ENCODE measurements at places on chromosomes 5 and 9.

DNA sequence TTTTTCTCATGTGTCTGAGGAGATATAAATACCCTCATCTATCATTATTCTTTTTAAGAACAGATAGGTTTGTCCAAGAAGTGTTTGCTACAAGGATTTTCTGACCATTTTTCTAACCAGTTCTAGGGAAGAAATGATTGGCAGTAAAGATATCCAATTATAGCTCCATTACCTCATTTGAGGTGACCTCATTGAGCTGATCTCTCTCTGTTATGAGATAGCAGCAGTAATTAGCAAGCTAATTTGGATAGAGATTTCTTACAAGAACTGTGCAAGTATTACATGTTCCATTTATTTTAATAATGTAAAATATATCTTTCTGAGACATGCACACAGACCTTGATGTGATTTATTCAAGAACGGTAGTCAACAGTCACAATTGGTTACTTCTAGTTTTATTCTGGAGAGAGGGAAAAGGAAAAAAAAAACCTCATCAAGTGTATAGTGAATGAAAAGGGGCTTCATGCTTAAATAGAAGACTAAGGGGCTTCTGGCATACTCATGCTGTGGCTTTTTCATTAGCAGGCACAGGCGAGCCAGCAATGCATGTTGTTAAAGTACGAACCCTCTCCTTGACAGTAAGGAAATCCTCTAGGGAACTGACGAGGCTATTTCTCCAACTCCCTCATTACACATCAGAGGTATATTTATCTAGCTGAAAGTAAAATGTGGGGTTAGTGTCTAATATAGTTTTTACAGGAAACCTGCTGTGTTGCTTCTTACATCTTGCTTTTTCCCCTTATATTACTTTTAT, 127.3 kb downstream of the NUDT12 start:
- no peak for DNase-seq

GRCh38 chr5:138752951-138753793, at the start of gene CTNNA1:
CTNNA1 (plus strand) TSS chr5:138753425; CDS start chr5:138781925, 28,500 bp downstream.
- DNase-seq, result peak; percentile 35

- DNase-seq, result no peak
Measured at GRCh38 chr9:99579964-99580363, 241.7 kb upstream of the NR4A3 start.

- peak; percentile 82 for DNase-seq
Measured at GRCh38 chr5:78591138-78591612, 57.4 kb downstream of the LHFPL2 start.

DNA sequence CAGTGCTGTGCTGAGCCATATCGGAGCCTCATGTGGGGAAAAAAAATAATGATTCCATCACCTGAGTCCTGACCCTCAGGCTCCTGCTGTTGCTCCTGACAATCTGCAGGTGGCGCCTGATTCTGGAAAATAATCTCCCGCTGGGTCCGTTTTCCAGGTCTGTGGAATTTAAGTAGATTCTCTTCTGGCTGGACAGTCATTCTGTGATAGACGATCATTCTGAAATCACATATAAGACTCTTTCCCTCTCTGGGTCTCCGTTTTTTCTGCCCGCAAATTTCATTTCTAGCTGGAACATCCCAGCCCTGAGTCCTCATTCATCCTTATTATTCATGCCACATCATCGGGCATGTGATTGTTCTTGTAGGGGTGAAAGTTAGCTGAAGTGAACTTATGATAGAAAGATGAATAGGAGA, 22.1 kb upstream of the STXBP1 start:
- peak; percentile 60 for DNase-seq

DNA sequence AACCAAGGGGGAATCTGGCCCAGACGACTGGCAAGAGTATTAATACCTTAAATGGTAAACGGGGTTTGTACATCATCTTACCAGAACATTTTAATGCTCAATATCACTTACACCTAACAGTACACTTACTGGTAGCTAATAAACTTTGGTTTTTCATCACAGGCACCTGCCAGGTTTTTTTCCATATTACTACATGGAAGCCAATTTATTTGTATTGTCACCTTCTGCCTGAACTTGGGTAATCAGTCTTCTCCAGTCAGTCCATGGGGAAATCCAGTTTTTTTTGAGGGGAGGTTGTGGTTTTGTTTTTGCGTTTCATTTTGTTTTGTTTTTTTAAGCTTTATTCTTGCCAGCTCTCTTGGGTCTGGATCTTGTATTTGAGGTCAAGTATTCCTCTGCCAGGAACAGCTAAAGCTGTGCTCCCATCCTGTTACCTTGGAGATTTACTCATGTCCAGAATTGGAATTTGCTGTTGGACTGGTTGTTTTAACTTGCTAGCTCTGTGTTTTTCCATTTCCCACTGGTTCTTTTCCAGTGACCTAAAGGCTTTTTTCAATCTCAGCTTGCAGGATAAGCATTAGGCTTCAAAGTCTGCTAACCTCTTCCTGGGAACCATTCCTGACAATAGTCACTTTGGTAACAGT, 11.1 kb upstream of the NADK2 start:
- no peak for DNase-seq

GRCh38 chr9:28135549-28135948, 562.3 kb upstream of the C9orf72 start:
- DNase-seq, result no peak

- DNase-seq, result no peak
Measured at GRCh38 chr5:61334868-61335615, 3.0 kb downstream of the ZSWIM6 start.

GRCh38 chr9:88362681-88363080, 25.6 kb upstream of the SPIN1 start:
- no peak for DNase-seq

- DNase-seq, result no peak
Measured at GRCh38 chr5:112914584-112914983, 7.4 kb downstream of the REEP5 start.

GRCh38 chr5:159945359-159945758, 29.1 kb downstream of the ADRA1B start:
- no peak for DNase-seq

- no peak for DNase-seq
Measured at GRCh38 chr5:78429332-78429980, 69.0 kb downstream of the SCAMP1 start.

GRCh38 chr5:118883362-118883761, 105.0 kb downstream of the DTWD2 start:
- DNase-seq, result no peak

DNA sequence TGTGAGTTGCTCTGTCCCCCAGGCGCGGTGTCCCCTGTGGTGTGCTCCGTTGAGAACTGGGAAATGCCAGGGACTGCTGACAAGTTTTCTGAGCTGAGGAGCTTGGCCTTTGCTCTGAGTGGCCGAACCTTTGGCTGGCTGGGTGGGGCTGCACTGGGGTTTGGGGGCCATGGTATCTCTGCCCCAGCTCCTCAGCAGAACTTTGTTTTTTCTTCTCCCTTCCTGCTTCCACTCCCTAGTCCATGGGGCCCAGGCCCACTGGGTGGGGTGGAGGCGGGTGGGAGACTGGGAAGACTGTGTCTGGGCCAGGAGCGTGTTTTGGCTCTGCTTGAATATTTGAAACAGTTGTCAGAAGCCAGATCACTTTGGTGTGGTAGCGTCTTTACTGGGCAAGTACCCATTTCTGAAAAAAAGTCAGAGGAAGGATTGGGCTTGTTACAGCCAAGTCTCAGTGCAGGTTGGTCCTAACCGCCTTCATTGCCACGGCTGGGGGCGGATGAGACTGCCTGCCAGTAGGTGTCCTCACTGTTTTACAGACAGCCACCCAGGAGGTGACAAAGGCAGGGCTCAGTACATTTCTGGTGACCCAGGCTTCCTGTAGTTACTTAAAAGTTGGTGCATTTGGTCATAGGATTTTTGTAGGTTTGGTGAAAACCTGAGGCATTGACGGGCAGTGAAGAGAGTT, 92.7 kb downstream of the DAB2IP start:
- DNase-seq, result no peak

- DNase-seq, result no peak
Measured at GRCh38 chr9:84111726-84112125, 131.1 kb downstream of the RMI1 start.

DNA sequence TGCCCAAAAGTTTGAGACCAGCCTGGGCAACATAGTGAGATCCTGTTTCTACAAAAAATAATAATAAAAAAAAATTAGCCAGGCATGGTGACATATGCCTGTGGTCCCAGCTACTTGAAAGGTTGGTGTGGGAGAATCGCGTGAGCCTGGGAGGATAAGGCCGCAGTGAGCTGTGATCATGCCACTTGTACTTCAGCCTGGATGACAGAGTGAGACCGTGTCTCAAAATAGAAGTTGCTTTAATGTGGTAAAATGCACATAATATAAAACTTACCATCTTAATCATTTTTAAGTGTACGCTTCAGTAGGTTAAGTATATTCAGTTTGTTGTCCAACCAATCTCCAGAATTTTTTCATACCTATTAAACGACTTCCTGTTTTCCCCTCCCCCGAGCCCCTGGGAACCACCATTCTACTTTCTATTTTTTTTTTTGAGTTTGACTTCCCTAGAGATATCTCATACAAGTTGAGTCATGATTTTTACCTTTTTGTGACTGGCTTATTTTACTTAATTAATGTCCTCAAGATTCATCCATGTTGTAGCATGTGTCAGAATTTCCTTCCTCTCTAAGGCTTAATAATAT, 120.1 kb upstream of the POC5 start:
- no peak for DNase-seq

DNA sequence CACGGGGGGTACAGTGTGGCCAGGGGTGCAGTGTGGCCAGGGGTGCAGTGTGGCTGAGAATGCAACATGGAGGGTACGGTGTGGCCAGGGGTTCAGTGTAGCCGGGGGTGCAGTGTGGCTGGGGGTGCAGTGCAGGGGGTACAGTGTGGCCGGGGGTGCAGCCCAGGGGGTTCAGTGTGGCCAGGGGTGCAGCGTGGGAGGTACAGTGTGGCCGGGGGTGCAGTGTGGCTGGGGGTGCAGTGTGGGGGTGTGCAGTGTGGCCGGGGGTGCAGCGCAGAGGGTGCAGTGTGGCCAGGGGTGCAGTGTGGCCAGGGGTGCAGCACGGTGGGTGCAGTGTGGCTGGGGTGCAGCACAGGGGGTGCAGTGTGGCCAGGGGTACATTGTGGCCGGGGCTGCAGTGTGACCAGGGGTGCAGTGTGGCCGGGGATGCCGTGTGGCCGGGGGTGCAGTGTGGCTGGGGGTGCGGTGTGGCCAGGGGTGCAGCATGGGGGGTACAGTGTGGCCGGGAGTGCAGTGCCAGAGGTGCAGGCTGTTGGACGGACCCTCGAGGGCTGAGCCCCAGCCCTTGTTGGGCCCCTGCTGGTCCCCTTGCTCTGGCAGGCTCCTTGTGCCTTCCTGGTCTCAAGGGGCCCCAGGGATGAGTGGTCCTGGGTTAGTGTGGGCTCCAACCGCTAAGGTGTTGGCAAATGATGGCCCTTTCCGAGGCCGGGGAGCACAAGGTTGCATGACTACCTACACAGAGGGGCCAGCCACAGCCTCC, 17.9 kb downstream of the TPPP start:
- DNase-seq, result no peak

- no peak for DNase-seq
Measured at GRCh38 chr5:155886311-155887031, 440.5 kb upstream of the SGCD start.

DNA sequence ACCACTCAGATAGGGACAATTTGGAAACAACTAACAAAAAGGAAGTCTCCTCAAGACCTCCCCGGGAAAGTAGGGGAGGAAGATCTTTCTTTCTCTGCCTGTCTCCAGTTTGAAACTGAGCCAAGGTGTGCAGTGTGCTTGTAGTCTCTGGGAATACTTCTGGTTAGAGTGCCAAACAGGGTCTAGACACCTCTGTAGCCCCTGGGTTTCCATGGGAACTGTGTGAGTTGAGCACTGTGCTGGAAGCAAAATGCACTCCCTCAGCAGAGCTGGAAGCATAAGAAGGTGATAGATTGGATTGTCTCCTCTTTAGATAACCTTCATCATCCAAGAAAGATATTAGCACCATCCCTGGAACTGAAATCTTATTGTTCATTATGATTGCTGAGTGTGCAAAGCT, 129.2 kb upstream of the TNPO1 start:
- DNase-seq, result no peak

- DNase-seq, result no peak
Measured at GRCh38 chr5:180137401-180138213, 66.0 kb upstream of the RNF130 start.

DNA sequence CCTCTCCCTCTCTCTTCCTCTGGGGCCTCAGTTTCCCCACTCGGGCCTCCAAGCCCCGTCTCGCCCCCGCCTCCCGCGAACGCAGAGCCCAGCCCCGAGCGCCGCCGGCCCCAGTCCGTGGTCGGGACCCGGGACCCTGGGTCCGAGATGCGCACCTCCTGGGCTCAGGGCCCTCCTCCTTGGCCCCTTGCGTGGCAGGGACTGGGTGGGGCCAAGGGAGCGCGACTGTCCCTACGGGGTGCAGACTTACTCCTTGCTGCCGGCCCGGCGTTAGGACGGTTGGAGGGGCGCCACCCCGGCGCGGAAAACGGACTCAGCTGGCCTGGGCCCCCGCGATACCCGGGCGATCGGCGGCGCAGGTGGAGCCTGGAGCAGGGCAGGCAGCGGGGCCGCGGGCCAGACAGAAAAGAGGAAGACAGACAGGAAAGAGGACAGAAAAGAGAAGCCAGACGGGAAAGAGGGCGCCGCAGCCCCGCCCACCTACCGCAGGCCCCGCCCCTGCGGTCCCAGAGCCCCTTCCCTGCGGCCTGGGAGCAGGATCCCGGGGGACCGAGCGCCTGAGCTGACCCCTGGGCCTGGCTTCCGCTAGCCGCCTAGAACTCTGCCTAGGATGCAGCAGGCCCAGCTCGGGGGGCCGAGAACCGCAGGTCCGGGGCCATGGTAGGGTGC, at the start of gene GBGT1:
GBGT1 (minus strand) TSS at position 411 of the 669 bp plus-strand sequence. CDS start 1,502 bp downstream, outside the sequence.
- no peak for DNase-seq

- no peak for DNase-seq
Measured at GRCh38 chr9:74865177-74865576, 22.5 kb downstream of the TRPM6 start.

DNA sequence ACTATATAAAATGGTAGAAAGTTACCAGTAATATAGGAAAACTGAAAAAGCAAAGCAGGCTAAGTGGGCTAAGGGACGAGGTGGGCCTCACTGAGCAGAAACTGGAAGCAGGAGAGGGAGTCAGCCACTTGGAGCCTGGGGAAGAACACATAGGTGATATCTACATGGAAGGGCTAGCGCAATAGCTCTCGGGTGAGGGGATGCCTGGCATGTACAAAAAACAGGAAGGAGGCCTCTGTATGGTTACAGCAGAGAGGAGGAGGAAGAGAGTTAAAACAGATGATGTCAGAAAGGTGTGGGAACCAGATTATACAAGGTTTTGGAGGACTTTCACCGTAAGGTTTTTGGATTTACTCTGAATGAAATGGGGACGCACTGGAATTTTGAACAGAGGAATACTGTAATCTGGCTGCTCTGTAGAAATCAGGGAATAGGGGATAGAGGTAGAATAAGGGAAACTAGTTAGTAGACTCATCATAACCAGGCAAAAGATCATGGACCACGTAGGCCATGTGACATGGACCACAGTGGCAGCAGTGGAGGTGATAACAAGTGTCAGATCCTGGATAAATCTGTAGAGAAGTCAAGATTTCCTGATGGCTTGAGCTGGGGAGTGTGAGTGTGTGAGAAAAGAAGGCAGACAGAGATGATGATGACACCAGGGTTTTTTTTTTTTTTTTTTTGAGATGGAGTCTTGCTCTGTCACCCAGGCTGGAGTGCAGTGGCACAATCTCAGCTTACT, 52.5 kb downstream of the FNBP1 start:
- DNase-seq, result no peak

- DNase-seq, result no peak
Measured at GRCh38 chr5:9977070-9977469, 272.6 kb downstream of the ATPSCKMT start.
